Suppressor macrophage treated with lipopolysaccharide for 4 hours (primary cell): ENCODE measurements at places on chromosomes 5 and 9.

GRCh38 chr5:157520911-157521703, 54.5 kb downstream of the ADAM19 start:
- DNase-seq: no peak

- no peak for DNase-seq
Measured at GRCh38 chr9:136019041-136019680, 58.0 kb upstream of the UBAC1 start.

- DNase-seq: no peak
Measured at GRCh38 chr9:96691326-96691725, 36.2 kb upstream of the PRXL2C start.

DNA sequence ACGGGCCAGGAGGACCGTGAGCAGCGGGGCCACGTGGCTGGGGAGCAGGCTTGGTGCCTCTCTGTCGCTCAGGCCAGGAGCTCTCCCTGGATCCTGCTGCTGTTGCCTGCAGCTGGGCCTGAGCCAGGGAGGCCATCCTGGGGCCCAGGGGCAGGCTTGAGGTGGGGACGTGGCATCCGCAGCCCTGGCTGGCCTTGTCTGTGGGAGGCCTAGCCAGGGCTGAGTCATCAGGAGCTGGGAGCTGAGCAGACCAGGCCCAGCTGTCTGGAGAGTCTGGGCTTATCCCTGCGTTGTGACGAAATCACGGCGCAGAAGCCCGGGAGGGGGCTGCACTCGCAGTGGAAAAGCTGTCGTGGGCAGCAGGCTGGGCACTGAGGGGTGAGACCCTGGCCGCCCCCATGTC, 138.8 kb upstream of the COL5A1 start:
- DNase-seq: no peak

DNA sequence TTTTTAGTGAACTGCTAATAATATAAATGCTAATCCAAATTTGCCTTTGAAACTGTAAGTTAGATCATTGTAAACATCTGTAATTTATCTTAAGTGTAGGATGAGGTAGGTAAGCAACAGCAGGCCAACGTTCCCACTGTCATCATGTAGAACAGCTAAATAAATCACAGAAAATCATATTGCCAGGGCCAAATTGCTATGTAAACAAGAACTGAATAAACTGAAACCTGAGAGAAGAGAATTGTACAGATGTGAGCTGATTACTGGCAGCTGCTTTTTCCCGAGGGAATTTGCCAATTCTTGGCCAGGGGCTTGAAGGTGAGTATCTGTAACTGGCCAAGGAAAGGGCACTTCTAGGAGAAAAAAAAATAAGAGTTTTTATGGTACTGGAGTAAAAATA, 97.6 kb downstream of the CDH10 start:
- DNase-seq: no peak

- DNase-seq: no peak
Measured at GRCh38 chr9:35828716-35829083, at the start of gene FAM221B. Gene FAM221B, minus strand, starts transcription at chr9:35828732. Its CDS starts 2,571 bp downstream, at chr9:35826161.

- no peak for DNase-seq
Measured at GRCh38 chr9:122835313-122835731, 6.9 kb upstream of the PDCL start.

DNA sequence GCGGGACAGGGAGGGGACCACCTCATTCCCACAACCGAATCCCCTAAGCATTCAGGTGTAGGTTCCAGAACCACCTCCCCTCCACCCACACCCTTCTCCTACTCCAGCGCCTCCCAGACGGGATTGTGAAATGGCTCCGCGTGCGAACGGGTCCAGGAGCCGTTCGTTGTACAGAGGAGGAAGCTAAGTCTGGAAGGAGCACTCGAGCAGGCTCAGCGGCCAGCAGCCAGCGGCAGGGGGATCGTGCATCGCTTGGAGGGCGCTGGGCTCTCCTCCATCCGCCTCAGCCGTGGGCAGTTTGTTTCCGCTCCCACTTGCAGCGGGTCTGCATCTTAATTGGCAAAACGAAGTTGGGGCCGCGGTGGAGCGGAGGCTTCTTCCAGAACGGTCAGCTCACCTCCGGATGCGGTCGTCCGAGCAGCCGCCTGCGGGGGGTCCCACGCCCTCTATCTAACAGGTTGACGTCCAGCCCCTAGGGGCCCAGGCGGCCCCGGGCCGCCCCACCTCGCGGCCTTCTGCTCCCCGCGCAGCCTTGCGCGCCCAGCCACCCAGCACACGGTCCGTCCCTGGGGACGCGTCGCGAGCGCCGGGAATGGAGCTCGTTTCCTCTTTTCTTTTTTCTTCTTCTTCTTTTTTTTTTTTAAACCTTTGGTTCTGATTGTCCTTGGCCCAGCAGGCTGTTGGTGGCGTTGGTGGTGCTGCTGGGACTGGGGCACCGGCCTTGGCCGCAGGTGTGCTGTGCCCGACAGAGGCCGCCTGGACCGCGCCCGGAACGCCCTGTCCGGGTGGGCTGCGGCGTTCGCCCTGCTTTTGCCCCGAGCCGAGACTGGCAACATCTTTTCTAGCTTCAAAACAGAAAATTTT, 3.9 kb upstream of the BARX1 start:
- DNase-seq: no peak
